ENCODE measurements at places on chromosomes 5 and 9. TPM values are rescaled to one million over a fixed set of nuclear protein-coding genes. Genes with fewer than 3 reads are reported as not detected.

IL4 gene
- not detected for total RNA-seq

GZMA gene
- total RNA-seq, result not detected

WHRN gene
- total RNA-seq, result 12.8 TPM

TRIM7 gene
- total RNA-seq, result 30.2 TPM

DNA sequence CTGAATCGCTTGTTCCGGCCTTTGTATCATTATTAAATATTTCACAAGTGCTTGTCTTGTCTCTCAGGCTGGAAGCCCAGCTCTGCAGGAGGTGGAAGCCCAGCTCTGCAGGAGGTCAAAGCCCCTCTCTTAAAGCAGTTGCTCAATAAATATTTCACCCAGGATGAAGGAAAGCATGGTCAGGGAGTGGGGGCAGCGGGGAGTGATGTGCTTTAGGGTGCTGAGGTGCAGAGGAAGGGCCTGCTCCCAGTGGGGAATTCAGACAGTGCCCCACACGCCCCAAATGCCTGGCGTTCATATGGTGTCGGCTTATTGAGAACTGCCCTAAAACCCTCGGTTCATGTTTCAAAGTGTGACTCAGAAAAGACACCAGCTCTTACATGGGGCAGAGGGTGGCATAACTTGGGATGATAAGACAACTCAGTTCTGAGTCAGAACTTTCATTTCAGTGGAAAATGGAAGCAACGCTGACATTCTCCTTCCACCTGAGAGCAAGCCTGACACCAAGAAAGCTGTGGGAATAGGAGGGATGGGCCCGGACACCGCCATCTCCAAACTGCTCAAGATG is 114.3 kb upstream of the DAP start:
- peaks cover 15% of the 10 kb centered on the region for H3K4me1 ChIP-seq
- H3K27ac ChIP-seq, result no peak overlapping the region
- H3K27me3 ChIP-seq, result peaks cover 28% of the 10 kb centered on the region
- H3K36me3 ChIP-seq, result no peaks in the 10 kb centered on the region
- DNase-seq, result peak; percentile 33

Data from HCT116 (cell line).